ENCODE measurements at places on chromosomes 3 and 15.

- no peak for DNase-seq
These were observed 5.3 kb downstream of the ZNF710 start for GRCh38 chr15:90006217-90007075.

DNA sequence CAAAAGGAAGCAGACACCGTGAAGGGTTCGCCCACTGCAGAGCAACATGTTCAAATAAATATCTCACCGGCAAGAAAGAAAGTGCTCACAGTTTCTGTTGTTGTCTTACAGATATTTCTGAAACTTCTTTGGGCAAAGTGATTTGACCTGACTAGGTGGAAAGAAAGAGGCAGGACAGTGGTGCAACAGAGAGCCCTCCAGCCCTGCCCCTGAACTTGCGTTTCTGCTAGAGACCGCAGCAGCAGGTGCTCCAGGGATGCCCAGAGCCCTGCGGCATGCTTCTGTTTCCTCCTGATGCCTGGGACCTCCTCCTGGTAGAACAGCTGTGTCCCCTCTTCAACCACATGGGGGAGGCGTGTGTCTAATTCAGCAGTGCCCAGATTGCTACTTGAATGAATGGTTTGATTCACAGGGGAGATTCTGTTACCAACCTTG, 123.4 kb downstream of the ATP10A start:
- peak; percentile 48 for DNase-seq

DNA sequence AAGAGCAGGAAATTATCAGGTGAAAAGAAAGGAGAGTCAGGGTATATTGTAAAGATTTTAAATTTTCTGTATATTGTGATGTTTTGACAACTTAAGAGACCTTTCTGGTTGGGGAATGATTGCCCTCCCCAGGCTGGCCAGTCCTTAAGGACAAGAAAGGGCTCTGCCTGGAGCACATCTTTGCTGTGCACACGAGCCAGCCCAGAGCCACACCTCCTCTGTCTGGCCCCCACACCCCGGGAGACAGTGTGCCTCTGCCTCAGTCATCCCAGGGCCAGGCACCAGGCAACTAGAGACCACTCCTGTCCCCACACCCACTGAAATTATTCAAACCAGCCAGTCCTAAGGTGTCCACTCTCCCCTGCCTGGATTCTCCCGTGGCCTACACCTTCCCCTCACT, 67.1 kb downstream of the KBTBD12 start:
- DNase-seq: no peak

GRCh38 chr3:160133757-160134156, 91.5 kb upstream of the C3orf80 start:
- no peak for DNase-seq

DNA sequence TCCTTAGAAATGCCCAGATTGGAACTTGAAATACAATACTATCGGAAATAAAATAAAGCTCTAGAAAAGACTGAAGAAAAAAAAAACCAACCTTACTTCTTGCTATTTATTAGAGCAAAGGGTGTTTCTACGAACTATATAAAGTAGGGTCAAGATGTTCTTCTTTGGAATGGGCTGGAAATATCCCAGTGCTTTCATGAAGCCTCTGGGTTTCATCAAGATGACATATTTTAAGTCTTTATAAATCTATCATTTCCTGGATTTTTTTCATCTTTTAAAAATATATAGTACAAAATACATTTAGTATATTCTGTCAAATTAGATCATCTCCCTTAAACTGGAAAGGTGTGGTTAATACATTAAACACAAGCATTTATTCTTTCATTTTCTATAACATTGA, 978.8 kb downstream of the NAALADL2 start:
- no peak for DNase-seq

DNA sequence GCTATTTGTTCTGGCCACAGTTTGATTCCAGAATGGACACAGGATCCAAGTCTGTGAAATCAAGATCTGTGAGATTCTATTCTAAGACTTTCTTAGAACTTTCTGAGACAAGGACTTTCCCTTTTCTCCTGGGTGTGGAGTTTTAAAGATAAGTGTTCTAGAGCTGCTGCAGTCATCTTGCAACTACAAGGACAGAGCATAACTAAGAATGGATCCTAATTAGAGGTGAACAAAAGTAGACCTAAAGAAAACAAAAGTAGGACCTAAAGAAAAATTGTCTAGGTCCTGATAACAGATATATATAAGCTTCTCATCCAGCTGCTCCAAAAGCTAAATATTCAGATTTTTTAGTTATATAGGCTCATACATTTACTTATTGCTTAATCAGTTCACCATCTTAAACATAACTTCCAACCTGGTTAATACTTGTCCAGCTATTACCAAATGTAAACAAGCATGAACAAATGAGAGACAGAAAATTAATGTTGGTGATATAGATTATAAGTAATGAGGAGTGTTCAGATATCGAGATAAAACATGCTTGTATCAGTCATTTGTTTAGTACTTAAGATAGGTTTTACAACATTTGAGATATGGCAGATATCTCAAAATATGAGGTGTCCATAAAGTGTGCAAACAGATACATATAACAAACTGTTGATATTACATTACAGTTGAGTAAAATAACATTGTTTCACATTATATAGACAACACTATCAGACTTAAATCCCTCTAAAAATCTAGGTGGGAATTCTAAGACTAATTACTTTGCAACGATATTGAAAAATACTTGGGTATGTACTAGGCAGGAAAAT, 75.1 kb downstream of the CD200 start:
- no peak for DNase-seq

DNA sequence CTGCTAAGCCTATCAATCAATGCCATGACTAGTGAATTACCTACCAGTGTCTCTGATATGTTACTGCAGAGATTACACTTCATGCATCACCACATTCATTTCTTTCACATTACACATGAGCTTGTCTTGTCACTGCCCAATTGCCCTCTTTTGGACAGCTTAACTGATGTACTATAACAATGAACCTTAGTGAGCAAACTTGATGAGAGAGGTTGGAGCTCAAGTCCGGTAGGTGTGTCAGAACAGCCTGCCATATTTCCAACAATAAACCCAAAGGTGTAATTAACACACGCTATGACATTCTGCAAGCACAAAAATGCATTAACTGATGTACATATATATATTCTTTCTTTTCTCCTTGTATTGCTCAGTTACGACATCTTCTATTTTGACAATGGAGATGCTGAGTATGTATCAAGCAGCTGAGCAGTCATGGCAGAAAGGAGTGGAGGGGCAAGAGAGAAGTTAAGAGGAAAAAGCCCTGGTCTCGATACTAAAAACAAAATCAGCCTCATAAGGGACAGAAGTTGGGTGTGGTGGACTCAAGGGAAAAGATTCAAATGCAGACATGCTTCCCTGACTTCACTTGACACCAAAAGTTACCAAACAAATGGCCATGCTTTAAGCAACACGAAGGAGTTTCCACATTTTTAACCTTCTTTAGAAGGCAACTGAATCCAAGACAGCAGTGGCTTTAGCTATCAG, 538.2 kb downstream of the FOXP1 start:
- DNase-seq: no peak

DNA sequence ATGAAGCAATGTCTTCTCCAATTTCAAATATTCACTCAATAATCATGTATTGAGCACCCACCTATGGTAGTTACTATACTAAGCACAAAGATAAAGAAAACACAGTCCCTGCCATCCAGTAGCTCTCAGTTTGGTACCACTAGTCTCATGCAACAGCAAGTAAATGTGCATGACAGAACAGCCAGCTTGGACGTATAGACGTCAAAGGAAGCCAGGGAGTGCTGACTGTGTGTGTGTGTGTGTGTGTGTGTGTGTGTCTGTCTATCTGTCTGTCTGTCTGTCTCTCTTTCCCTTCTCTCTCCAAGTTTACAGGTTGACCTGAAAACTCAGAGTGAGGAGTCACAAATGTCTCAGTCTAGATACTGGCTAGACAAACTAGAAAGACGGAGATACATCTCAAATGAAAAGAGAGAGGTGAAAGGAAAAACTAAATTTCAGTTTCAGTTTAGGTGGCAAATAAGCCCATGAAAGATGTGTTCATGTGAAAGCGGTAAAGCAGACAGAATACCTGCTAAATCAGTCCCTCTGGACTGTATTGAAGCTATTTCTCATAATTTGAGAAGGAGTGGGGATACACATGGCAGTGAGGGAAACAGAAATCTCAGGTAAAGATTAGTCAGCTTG, 141.1 kb upstream of the PTPRG start:
- no peak for DNase-seq

- no peak for DNase-seq
These were observed 48.2 kb upstream of the VGLL4 start for GRCh38 chr3:11691767-11692531.

DNA sequence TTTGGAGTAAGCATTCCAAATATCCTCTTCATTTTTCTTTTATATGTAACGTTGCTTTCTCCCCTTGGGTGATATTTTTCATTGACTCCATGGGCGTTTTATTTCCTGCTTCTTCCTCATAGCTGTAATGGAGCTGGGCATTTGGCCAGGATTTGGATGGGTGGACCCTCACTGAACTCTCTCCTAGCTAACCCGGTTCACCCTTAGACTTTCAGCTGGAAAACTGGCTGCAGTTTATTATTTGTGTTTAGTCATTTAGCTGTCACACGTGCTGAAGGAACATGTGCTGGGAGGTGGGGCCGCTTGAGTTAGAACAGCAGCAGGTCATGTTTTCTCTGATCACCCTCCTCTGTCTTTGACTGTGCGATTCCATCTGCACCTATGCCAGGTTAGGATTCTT, 407.6 kb downstream of the ZIC1 start:
- DNase-seq: peak; percentile 6

DNA sequence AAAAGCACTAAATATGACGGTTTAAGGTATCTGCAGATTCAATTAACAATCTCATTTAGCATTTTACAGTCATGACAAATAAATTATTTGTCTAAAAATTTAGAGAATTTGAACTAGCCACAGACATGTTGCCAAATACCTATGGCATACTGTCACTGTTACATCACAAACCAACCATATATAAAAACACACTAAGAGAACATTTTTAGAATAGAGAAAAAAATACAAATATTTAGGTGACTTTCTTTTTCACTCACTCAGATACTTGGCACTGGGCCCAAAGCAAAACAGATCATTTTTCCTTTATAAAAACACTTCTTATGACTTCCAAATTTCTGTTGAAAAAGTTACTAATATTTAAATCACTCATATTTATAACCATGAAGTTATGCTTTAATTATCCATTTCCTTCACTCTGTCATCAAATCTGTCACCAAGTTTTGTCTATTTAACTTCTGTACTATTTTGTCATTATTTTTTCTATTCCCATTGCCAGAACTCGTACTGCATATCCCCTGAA, 644.7 kb downstream of the OTOL1 start:
- peak; percentile 22 for DNase-seq

- DNase-seq: peak; percentile 37
These were observed 13.3 kb downstream of the EIF3J start for GRCh38 chr15:44550256-44550655.

GRCh38 chr3:120763601-120764000, 21.1 kb downstream of the GTF2E1 start:
- no peak for DNase-seq

DNA sequence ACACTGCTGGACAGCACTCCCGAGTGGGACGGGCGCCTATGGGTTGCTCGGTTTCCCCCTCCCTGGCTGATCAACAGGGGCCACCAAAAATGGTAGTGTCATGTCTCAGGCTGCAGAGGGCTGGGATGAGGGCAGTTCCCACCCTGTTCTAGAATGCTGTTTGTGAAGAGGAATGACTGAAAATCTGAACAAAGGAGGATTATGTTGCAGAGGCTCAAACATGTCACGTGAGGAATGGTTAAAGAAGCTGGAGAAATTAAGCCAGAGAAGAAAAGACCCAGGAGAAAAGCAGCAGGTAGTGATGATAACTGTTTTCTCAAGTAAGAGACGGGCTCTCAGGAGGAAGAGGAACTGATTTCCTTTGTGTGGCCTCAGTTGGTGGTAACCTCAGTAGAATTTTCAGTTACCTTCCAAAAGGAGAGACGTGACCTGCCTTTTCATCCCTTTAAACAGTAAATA, 10.4 kb downstream of the SPG21 start:
- DNase-seq: no peak

DNA sequence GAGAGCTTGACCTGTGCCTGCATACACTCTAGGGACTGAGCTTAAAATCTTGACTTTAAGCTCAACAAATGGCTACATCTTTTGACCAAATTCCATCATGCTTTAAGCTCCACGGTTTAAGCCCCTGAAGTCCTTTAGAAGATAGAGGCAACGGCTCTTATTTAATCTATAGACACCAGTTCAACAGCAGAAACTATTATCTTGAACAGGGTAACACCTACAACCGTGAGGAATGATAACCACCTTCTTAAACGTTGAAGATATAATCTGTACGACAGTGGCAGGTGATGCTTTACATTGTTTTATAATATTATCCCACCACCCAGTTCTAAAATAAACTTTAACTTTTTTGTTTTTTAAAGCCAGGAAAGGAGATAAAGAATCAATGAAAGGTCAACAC, 1007.8 kb downstream of the FHIT start:
- no peak for DNase-seq

DNA sequence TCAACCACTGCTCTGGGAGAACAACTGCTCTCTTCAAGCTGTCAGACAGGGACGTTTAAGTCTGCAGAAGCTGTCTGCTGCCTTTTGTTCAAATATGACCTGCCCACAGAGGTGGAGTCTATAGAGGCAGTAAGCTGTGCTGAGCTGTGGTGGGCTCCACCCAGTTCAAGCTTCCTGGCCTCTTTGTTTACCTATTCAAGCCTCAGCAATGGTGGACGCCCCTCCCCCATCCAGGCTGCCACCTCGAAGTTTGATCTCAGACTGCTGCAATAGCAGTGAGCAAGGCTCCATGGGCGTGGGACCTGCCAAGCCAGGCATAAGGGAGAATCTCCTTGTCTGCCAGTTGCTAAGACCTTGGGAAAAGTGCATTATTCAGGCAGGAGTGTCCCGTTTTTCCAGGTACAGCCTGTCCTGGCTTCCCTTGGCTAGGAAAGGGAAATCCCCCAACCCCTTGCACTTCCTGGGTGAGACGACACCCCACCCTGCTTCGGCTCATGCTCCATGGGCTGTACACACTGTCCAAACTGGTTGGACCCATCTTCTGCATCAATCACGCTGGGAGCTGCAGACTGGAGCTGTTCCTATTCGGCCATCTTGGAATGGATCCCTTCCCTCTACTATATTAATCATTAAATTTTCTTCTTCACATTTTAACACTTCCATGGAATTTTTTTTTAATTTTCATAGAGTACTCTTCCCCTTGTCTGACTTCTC, 167.0 kb upstream of the UBE2E2 start:
- no peak for DNase-seq

- DNase-seq: no peak
These were observed 27.3 kb upstream of the TMCO5A start for GRCh38 chr15:37907136-37907535.

GRCh38 chr3:109178708-109179107, 42.2 kb downstream of the C3orf85 start:
- no peak for DNase-seq

- DNase-seq: no peak
These were observed 78.1 kb downstream of the ZPLD1 start for GRCh38 chr3:102512734-102513504.

GRCh38 chr15:30969724-30970123, 21.7 kb downstream of the MTMR10 start:
- DNase-seq: no peak

GRCh38 chr15:100713163-100713867, 110.9 kb downstream of the ASB7 start:
- DNase-seq: peak; percentile 78

GRCh38 chr3:53688989-53689388, 157.2 kb downstream of the CHDH start:
- DNase-seq: no peak

GRCh38 chr3:11791339-11792200, 55.1 kb downstream of the TAMM41 start:
- no peak for DNase-seq

- DNase-seq: peak; percentile 89
These were observed 51.9 kb downstream of the EPHB1 start for GRCh38 chr3:134846911-134847317.

GRCh38 chr15:26698555-26698954, 74.3 kb downstream of the GABRB3 start:
- no peak for DNase-seq
